HS-5 (cell line): ENCODE measurements at places on chromosomes 3 and 15.

- DNase-seq: no peak
Measured at GRCh38 chr3:171283183-171283847, 176.9 kb downstream of the TNIK start.

- DNase-seq: no peak
Measured at GRCh38 chr15:90345857-90346256, 6.2 kb upstream of the ZNF774 start.

DNA sequence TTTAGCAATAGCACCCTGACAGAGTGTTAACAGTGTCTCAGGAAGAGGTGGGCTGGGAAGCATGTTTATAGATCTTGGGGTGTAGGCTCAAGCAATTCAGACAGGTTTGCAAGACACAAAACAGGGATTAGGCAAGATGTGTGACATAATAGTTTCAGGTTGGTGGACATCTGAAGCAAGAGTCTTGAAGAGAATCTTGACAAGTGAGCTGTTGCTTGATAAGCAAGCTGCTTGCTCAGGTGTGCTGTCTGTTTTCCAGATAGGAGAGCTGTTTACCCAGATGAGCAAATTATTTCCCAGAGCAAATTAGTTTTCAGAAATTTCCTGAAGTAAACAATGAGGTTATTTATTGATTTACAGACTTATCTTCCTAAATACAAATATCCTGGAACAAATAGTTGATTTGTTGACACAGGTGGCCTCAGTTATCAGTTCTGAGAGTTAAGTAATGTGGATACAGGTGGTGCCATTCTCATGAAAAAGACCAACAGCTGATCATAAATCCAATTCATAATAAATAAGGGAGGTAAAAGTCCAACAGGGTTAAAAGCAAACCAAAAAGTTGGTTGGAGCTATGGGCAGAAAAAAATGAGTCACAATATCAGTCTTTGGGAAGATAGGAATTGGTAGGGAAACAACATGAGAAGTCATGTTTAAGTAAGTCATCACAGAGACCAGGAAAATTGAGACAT, 437.3 kb downstream of the TBL1XR1 start:
- no peak for DNase-seq

DNA sequence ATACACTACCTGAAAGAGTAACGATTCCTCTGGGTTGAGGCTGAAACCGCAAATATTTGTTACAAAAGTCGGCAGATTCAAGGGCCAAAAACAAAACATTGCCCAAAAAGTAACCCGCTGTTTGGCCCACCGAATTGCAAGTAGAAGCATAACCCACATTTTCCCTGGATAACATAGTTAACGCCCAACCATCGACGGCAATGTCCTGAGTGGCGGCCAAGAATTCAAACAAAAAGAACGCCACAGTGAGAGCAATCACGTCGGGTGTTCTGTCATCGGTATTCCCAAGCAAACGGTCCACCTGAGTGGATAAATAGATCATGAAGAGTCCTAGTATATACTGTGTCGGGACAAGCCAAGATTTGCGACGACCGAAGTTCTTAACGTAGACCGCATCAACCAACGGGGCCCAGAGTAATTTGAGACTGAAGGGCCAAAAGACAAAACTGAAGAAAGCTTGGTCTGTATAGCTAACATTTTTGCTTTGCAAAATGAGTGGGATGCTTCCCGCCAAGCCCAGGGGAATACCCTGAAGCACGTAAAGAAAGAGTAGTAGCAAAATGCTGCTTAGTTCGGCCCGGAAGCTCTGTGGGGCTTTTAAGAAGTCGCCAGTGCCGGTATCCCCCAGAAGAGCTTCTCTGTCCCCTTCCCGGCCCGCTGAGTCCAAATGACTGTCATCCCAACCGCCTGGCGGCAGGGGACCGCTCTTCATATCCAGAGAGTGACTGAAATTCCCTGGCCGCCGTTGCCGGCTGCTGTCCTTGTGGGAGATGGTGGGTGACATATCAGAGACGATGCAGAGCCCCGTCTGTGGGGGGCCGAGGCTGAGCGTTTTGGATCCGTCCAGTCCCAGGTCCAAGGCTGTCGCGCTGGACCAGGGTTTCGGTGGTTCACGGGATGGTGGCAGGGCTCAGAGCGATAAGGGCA, 750 bp downstream of the SLC33A1 start:
- no peak for DNase-seq

DNA sequence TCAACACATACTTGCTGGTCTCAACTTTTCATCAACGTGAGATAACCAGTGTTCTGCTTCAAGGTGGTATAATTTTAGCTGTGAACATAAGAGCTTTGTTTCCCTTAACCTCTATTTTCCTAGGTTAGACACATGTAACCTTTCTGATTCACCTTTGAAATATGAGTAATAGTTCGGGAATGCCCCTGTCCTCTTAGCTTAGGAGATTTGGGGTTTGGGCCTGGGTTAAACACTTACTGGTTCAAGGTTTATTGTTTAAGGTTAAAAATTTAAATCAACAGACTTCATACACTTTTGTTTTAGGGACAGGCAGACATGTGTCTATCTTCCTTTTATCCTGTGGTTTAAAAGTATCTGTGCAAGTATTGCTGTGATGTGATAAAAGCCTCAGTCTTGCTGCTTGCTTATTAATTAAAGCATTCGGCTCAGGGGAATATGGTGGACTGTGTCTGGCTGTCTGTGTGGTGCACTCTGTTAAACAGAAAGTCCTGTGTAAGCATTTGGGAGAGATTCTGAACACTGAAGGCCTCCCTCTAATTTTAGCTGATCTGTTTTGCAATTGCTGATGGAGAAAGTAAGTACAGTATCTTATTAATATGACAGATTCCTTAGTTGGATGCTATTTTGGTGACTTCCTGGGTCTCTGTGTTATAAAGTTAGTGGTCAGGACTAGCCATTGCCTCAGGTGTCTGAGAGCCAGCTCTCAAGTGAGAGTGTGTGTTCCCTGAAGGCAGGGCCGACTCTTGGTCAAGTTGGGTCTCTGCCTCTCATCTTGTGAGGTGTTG, 81.8 kb downstream of the USP13 start:
- DNase-seq: no peak

- no peak for DNase-seq
Measured at GRCh38 chr3:46719044-46719565, 1.4 kb upstream of the PRSS50 start.

GRCh38 chr3:13772321-13772745, 107.5 kb downstream of the WNT7A start:
- DNase-seq: no peak
